Immature natural killer cell (primary cell): ENCODE measurements at places on chromosomes 2 and 18.

DNA sequence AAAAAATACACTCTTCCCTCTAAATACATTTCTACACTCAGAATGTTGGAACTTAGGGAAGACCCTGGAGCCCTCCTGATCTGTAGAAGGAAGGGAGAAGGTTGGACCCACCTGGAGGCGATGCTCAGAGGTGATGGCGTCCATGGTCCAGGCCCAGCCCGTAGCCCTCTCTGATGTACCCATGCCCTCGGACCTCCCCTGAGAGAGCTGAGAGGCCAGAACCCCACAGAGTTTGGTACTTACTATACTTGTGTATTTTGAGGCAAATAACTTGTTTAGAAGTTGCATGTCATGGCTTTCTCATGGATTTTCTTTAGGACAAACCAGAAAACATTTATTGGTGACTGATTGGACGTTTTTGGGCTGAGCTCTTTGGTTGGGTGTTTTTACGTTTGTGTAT, 10.5 kb downstream of the CTDP1 start:
- no peak for DNase-seq

- DNase-seq, result peak; percentile 47
Observed at GRCh38 chr18:830315-830901, 18.4 kb upstream of the YES1 start.

DNA sequence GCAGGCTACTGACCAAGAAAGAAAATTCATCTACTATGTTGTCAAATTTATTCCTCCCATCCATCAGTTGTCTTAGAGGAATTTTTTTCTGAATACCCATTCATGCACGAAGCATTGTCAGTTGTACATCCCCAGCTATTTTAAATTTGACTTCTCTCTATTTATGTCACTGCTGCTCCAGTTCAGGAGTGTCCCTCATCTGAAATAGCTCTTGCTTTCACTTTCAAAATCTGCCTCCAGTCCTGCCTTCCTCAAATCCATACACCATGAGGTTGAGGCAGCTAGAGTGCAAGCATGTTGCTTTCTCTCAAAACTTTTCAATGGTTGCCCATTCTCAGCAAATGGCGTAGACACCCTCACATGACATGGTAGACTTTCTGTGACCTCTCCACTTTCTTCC, 335.4 kb upstream of the CDH2 start:
- DNase-seq, result no peak

DNA sequence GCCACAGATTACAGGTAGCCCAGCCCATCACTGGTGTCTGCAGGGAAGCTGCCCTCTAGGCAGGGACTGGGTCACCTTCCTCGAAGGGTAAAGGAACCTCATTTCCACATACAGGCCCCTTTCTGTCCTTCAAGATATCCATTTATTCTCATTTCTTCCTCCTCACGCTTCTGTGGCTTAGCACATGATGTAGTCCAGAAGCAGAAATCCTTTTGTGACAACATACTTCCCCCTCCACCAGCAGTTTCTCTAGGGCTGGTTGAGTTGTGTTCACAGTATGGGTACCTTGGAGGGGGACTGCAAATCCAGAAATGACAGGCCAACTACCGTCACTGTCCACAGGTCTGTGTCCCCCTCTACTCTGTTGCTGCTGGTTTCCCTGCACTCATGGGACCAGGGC, 364.9 kb downstream of the ANAPC1 start:
- DNase-seq, result no peak

GRCh38 chr18:10064267-10064666, 150.5 kb downstream of the VAPA start:
- DNase-seq, result no peak

GRCh38 chr2:20549691-20550348, 101.1 kb downstream of the HS1BP3 start:
- DNase-seq, result no peak

DNA sequence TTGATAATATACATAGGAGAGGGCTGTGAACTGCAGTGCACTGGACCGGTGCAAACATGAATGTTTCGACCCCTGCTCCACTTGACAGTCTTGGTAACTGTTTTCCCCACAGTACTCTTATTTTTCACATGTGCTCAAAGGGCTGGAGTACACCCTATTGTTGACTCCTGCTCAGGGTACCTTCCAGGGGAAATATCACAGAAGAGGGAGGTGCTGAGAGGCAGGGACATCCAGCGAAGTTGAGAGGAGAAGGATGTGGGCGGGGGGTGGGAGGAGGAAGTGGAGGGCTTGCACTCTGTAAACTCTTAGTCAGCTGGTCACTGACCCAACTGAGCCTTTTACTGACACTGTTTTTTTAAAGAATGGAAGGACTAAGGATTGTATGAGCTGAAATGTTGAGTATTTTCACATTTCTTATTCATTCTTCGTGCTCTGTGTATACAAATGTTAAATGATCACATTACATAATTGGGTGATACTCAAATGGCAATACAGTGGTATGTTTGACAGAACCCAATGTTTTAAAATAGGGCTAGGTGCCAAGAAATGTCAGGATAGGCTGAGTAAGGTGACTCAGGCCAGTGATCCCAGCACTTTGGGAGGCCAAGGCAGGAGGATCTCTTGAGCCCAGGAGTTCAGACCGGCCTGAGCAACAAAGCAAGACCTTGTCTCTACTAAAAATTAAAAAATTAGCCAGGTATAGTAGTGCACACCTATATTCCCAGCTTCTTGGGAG, 10.0 kb downstream of the INPP4A start:
- peak; percentile 50 for DNase-seq

DNA sequence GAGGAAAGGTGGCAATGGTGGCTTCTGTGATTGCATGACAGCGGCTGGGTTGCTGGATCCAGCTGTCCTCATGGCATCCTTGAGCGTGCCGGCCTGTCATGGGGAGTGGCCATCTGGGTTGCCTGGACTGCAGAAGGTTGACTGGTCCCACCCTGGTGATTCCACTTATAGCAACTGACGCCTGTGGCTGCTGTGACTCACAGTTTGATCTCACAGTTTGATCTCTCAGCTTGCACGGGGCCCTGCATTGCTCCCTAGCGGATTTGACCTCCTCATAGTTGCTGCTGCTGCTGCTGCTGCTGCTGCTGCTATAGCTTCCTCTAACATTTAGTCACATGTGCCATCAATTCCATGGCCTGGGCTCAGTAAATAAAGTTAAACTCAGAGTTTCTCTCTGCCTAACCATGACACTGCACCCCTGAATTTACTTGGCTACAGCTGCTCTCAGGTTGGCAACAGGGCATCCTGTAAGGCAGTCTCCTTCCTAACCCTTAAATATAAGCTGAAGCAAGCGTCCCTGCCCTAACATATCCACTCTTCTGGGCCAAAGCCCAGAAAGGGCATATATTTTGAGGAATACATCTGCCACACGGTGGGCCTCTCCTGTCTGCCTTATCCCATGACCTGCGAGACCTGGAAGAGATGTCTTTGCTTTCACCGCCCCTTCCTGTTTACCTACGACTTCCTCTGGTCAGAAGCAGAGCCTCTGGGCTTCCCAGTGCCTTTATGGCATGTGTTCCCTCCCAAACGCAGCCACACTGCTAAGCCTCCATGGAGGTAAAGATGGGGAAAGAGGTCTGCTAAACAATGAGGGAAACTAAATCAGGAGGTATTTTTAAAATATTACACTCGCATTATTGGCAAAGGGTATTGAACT, 37.8 kb upstream of the CCDC150 start:
- no peak for DNase-seq

DNA sequence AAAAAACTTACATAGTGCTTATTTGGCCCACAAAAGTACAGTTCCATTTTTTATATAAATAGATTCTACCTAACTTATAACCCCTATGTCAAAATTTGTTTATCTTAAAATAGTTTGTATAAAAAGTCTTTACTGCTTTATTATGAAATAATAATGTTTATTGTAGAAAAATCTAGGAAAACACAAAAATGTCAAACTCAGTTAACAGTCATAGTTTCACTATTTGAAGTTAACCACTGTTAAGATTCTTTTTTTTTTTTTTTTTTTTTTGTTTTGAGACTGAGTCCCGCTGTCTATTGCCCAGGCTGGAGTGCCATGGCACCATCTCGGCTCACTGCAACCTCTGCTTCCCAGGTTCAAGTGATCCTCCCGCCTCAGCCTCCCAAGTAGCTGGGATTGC, 26.5 kb upstream of the ABI2 start:
- no peak for DNase-seq

DNA sequence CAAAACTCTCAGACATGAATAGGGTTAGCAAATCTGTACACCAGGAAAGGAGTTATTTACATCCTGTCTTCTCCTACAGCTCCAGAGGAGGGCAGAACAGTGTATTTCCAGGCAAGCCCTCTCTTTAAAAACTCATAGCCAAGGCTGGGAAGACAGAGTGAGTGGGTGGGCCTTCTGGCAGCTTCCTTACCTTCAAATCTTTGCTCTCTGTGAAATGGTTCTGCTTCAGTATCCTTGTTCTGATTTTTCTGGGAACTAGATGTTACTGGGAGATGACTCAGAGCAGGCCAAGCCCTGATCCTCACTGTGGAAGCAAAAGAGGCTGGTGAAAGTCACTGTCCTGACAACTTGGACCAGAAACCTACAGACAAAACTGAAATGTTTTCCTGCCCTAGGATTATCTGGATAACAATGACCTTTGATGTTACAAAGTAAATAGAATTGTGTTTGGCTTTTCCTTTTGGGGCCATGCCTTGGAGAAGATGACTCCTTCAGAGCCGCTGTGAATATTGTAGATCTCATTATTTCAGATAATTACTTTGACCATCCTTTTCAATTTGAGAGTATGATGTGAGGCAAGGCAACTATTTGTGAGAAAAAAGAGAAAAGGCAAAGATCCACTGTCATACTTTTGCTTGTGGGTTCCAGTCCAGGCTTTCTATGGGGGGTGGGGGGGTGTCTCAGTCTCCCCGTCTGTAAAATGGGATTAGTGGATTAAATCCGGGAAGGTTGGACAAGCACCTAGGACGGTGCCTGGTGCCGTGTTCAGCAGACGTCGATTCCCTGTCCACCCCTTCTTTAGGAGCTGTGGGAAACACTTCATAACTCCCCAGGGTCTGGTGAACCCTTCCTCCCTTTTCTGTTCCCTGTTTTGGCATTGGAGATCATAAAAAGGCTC, 644 bp upstream of the QPCT start:
- no peak for DNase-seq

DNA sequence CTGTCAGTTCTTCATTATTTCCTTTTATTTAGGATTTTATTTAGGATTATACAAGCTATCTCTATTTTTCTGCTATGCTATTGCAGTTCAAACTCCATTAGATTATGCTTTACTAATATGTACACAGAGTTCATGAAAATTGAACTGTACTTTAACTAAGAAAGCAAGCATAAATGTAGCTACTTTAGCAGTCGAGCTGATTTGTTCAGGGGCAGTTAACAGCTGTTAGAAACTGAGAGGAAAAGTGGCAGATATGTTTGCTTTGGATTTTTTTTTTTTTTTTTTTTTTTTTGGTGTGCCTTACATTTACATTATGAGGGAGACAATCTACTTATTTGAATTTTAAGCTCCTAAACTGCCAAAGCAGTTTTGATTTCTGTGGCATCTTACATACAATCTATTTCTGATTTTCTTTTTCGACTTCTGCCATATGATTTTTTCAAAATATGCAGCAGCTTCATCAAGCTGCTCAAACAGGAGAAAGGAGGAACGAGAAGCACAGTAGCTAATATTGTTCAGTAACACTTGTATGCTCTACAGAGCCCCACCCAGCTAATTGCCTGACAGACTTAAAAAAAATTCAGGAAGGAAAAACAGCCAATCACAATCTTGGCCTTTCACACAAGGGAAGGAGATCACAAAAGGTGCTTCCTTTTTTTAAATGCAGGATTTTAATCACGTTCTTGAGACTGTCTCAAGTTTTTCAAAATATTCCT, 233.4 kb upstream of the SIX3 start:
- no peak for DNase-seq

- peak; percentile 43 for DNase-seq
Observed at GRCh38 chr18:22347606-22348511, 69.9 kb downstream of the CTAGE1 start.

DNA sequence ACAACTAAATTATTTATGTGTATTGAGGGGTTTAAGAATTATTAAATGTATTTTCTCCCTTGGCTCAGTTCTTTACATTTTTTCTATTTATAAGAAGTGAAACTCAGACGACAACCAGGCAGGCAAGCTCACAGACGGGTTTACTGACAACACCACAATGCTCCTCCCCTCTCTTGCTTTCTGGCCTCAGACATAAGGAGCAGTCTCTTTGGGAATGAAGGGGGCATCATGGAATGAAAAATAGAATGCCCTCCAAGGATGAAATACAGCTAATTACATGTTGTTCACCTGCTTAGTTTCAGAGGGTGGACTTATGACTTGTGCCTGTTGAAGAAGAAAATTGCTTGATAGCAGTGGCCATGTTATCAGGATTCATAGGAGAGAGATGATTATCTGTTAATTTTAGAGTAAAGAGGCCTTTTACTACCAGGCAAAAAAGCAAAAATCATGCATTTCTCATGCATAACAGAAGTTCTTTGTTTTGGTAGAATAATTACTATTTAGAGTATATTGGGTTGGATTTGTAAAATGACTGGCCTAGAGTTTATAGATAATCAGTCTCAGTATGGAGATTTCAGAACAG, 172.1 kb upstream of the LRRTM1 start:
- no peak for DNase-seq

GRCh38 chr2:69985216-69985615, 23.8 kb upstream of the ASPRV1 start:
- DNase-seq, result no peak

- no peak for DNase-seq
Observed at GRCh38 chr18:11850821-11851145, 430 bp upstream of the CHMP1B start.

- no peak for DNase-seq
Observed at GRCh38 chr2:181776336-181776735, 96.0 kb upstream of the NEUROD1 start.

DNA sequence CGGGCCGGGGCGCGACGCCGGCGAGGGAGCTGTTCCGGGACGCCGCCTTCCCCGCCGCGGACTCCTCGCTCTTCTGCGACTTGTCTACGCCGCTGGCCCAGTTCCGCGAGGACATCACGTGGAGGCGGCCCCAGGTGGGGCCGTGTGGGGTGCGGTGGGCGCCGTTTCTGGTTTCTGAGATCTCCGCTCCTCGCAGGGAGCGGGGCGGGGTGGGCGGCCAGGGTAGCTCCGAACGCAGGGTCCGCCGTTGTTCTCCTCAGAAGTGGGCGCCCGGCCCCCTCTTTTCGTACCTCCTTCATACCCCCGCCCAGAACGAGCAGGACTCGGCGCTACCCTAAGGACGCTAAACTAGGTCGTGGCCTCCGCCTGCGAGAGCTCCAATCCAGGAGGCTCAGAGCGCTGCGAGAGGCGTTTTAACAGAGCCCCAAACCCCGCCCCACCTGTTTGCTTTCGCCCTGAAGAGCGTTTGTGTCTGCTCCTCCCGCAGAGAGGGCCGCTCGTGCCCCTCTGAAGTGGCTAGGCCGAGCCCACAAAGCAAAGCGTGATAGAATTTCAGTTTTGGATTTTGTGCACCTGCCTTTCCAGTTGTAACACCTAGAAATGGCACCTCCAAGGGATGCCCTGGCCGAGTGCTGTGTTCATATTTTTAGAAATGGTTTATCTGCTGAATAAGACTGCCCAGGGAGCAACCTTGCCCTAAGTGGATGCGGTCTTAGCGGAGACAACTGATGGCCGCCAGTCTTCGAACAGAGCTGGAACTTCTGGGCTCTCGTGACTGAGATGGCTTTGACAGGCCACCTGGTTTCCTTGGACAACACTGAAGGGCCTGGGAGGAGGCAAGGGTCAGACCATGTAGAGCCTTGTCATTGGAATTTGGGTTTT, 626 bp downstream of the CAPN10 start:
- DNase-seq, result peak; percentile 59

- no peak for DNase-seq
Observed at GRCh38 chr2:143741205-143741604, 612.0 kb downstream of the ARHGAP15 start.

- no peak for DNase-seq
Observed at GRCh38 chr2:189613077-189613636, 32.6 kb upstream of the SLC40A1 start.

- DNase-seq, result no peak
Observed at GRCh38 chr2:164875334-164876205, 33.9 kb upstream of the COBLL1 start.
